ENCODE measurements at places on chromosomes 3 and 15.

DNA sequence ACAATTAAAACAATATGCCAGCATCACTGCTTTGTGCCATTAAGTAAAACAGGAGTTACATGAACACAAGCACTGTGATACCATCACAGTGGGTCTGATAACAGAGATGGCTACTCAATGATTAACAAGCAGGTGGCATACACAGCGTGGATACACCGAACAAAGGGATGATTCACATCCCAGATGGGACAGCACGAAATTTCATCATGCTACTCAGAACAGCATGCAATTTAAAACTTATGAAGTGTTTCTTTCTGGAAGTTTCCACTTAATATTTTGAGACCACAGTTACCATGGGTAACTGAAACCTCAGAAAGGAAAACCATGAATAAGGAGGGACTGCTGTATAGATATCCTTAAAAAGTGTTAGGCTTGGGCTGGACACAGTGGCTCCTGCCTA, 44.5 kb downstream of the SLC24A1 start:
- no peak for DNase-seq

DNA sequence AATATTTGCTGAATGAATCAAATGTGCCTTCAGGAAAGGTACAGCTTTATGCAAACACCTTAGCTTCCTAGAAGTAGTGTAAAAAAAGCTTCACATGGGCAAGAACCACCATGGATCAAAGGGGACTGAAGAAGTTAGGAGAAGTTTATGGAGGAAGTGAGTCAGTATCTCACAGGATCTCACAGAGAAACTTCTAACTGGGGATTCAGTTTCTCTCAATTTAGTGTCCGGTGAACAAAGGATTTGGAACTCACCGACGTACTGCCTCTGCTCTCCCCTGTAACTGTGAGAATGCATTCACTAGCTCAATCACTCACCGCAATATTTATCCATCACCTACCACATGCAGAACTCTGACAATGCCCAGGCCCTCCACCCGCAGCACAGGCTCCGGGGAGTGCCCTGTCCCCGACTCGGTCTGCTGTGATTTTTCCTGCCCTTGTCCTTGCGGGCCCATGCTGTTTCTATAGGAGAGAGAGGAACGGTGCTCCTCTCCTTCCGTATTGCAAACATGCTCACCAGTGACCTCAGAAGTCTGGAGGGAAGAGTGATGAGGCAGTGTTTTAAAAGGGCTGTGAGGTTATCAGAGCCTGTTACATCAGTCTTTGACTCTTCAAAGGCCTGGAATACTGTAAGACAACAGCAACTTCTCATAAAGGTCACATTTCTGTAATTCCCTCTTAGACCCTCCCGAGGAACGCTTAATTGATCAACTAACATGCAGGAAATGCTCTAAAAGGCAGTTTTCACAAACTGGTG, 222.5 kb upstream of the ICE2 start:
- DNase-seq: no peak

DNA sequence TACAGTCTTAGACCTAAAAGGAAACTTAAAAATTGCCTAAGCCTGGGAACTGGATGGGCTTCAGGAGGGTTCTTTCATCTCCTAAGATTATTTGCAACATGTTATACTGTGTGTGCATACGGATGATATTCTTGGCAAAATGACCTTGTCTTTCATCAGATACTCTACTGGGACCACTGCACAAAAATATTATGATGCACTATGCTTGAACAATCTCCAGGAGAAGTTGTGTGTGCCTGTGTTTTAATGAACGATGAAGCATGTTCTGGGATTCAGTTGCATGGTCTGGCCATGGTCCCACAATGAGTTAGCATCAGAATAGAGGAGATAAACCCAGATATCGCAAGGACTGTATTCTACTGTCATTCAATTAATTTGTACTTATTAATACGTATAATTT, 68.7 kb downstream of the GAP43 start:
- DNase-seq: no peak

GRCh38 chr15:84949043-84949442, 32.6 kb upstream of the PDE8A start:
- no peak for DNase-seq

GRCh38 chr3:161316006-161316689, 55.2 kb downstream of the SPTSSB start:
- DNase-seq: no peak

- DNase-seq: no peak
Observed at GRCh38 chr3:155809181-155809580, 3.1 kb upstream of the C3orf33 start.

DNA sequence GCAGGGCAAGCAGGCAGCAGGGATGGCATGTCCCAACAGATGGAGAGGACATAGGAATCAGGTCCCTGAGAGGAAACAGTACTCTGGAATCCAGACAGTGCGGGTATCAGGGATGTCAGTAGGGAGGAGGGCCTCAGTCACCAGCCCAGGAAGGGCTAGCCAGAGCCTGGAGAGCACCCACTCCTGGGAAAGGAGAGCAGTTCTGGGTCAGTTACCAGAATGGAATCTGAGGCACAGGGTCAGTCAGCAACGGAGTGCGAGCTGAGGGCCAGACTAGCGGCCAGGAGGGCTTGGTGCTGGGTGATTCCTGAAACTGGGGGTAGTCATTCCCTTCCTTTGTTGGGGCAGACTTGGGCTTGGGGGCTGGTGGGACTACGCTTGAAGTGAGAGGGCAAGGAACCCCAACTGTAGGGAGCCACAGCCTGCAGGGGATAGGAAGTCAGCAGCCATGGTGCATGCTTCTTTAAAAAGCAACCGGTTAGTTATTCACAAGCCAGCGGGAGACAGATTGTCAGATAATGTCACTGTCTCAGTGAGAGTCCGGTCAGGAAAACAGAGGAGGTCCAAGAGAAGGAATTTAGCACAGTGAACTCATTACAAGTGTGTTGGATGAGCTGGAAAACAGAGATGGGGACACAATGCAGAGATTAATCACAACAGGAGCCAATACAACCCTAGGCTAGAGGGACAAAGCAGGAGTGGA, 27.9 kb downstream of the PLA1A start:
- no peak for DNase-seq

GRCh38 chr3:156693166-156693565, 18.8 kb downstream of the TIPARP start:
- DNase-seq: no peak

DNA sequence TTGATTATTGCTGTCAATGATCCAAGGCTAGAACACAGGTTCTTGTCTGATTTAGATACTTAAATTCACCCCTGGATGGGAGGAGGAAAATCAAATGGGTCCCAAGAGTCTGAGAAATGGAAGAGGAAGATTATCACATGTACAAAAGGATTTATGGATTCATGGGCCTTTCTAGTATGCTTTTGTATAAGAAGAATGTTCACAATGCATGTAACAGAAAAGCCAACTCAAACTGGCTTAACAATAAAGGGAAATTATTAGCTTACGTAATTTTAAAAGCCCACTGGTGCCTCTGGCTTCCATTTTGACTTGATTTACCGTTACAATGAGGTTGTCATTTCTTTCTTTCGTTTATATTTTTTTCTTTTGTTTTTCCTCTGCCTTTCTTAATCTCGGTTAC, 782.5 kb upstream of the GRM7 start:
- no peak for DNase-seq

DNA sequence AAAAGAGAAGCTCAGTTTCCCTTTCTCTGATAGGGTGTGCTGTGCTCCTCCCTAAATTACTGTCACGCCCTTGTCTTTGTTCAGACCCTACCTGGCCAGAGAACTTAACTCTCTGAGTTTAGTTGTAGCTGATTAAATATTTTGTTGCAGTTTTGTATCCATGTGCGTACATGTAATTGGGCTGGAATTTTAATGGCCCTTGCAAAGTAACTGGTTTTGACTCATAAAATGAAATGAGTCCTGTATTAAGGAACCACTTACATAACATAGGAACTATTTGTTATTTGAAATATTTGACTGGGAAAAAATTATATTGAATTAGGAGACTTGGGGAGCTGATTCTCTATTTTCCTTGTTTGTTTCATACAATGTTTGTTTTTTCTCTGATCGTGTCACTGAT, 80.2 kb downstream of the LRRK1 start:
- no peak for DNase-seq

DNA sequence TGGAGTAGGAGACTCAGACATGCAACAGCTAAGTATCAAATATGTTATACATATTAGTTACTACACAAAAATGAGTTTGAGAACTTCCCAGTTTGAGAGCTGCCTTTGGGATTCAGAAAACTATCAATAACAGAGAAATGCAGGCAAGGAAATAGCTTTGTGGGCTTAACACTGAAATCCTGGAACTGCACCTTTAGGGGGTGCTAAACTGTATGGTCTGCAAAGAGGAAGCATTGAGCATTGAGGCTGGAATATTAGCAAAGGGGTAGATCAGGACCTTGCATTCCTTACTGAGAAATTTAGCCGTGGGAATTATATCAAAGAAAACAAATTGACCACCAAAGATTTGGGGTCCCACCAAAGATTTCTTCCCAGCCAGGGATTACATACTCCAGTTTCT, 580.0 kb downstream of the ZNF385D start:
- no peak for DNase-seq

- DNase-seq: peak; percentile 76
Observed at GRCh38 chr3:132352556-132353143, 35.4 kb downstream of the ACP3 start.

DNA sequence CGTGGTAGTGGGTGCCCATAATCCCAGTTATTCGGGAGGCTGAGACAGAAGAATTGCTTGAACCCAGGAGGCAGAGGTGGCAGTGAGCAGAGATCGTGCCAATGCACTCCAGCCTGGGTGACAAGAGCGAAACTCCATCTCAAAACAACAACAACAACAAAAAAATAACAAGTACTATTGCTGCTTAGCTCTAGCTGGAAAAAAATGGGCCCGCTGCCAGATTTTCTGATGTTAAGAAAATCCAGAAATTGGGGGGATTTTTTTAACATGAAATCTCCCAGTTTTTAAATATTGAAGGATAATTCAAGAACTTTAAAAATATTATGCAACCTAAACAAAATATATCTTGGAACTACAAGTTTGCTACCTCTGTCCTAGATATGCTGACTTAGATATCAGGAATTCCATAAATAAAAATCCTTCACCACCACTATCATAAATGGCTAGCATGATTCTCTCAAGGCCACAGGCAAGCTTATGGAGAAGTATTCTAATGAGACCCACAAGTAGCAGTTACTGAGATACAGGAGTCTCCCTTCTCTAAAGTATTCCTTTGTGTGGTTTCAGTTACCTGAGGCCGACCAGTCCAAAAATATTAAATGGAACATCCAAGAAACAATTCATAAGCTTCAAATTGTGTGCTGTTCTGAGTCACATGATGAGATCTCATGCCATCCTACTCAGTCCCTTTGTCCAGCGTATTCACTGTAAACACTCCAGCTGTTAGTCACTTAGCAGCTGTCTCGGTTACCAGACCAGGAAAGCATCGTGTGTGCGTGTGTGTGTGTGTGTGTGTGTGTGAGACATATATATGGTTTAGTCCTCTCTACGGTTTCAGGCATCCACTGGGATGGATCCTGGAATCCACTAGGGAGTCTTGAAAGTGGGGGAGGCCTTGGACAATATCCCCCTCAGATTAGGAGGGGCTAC, 277.2 kb downstream of the TBL1XR1 start:
- DNase-seq: no peak

DNA sequence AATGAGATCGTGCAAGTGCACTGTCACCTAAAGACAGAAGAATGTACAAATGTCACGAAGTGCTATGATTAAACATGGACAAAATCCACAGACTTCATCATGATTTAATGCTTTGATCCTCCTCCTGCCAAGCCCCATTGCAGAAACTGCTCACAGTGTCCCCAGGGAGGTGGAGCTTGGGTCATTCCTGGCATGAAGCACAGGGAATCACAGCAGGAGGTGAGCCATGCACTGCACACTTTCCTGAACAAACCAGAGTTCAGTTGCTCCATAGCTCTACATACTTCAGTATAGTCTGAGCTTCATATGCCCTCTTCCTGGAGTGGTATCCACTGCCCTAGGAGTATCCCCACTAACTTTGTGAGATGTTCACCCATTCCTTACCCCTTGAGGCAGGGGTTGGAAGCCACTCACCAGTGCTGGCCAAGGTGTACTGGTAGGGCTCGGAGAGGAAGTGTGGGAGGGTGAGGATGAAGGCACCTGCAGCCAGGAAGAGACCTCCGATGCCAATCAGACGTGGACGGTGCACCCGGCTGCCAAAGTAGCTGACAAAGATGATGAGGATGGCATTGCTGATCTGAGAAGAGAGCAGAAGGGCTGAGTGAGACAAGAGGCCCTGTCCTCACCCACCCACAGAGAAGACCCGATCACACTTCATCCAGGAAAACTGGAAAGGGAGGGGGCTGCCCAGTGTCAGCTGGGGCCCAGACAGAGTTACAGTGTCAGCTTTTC, 56.3 kb downstream of the SLCO2A1 start:
- no peak for DNase-seq

DNA sequence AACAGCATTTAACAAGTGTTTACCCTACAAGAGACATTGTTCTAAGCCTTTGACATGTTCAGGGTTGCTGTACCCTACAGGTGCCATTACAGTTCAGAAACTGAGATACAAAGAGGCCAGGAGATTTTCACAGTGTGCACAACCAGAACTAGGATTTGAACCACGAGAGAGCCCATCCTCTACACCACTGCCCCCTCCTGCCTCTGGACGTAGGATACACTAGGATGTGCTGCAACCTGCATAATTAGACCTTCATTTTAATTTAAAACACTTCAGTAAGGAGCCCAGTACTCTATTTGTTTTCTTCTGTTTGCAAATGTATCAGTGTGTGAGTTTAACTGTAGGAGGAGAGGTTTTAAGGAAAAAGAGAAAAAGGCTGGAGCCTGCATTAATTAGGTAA, 123.1 kb upstream of the RARB start:
- DNase-seq: no peak

DNA sequence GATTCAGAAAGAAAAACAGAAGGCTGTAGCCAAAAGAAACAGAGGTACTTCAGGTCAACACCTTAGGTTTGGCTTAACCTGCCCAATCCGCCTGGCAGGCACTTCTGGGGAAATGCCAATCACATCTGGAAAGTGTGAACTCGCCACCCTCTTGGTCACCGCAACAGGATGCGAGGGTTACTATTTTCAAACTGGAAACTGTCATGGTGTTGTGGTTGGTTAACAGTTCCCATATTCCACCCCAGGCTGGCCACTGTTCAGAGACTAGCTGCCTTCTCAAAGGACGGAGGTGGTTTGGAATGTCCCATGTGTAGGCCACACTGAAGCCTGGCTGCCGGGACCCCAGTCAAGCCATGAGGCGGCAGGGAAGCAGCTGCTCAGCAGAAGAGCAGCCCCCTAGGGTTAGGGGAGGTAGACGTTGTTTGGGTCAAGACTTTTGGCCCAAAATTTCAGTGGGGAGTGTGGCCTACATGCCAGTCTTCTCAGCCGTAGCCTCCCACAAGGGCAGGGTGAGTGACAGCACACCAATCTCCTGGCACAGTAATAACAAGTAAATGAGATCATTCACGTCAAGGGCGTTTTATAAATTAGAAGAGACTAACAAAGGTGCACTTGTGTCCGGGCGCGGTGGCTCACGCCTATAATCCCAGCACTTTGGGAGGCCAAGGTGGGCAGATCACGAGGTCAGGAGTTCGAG, 54.6 kb downstream of the UMPS start:
- DNase-seq: no peak

DNA sequence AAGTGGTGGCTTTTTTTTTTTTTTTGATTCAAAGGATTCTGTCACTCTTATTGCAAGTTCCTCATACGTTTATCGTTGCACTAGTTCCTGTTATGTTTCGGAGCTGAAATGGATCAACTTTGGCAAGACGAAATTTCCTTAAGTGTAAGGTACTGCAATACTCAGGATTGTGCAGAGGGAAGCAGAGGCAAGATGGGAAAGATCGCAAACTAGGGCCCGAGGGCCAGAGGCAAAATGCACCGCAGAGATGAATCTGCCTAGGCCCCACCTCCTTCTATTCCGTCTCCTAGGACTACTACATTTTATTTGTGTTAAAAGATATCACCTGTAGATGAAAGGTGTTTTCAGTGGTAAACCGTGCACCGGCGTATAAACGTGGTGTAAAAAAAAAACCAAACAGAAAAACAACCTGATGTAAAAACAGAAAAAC, 331 bp downstream of the RNU6-1 start:
- DNase-seq: peak; percentile 76

All from inflammatory macrophage (primary cell).